NCI-H1436 treated with DMSO at 0.1 percent for 48 hours (cell line): ENCODE measurements at places on chromosomes 1 and 21.
A peak's percentile ranks its signal among the peaks of the same experiment; 100 is the strongest.

- DNase-seq = no peak
Observed at GRCh38 chr21:44866780-44867179, 6.7 kb downstream of the PTTG1IP start.

GRCh38 chr21:41801321-41802197 lies 34.7 kb upstream of the RIPK4 start:
- no peak for DNase-seq

DNA sequence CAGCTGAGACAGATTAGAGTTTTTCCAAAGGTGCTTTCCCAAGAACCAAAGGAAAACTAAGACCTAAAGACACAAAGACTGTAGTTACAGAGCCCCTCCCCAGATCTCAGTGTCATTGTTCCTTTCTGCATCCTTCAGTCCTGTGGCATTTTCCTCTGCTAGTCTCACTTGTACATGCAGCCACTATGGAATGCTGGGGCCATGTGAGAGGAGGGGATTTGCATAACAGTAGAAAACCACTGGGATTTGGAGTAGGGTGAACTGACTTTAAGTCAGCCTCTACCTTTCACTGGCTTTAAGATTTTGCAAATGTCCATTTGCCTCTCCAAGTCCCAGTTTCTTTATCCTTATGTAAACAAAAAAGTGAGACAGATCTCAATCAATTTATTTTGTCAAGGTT lies 119.4 kb upstream of the F3 start:
- DNase-seq = no peak

- no peak for DNase-seq
Observed at GRCh38 chr1:166907763-166908162, 31.7 kb upstream of the TADA1 start.

GRCh38 chr1:117828201-117828600 lies 101.2 kb downstream of the GDAP2 start:
- no peak for DNase-seq

- no peak for DNase-seq
Observed at GRCh38 chr1:222250376-222250775, 297.5 kb downstream of the HHIPL2 start.

GRCh38 chr1:224245188-224245587 lies 62.1 kb downstream of the DEGS1 start:
- DNase-seq = no peak

GRCh38 chr1:213014642-213015041 lies 1.0 kb downstream of the ANGEL2 start:
- DNase-seq = no peak

- DNase-seq = no peak
Observed at GRCh38 chr21:17799414-17800164, 19.6 kb downstream of the C21orf91 start.

DNA sequence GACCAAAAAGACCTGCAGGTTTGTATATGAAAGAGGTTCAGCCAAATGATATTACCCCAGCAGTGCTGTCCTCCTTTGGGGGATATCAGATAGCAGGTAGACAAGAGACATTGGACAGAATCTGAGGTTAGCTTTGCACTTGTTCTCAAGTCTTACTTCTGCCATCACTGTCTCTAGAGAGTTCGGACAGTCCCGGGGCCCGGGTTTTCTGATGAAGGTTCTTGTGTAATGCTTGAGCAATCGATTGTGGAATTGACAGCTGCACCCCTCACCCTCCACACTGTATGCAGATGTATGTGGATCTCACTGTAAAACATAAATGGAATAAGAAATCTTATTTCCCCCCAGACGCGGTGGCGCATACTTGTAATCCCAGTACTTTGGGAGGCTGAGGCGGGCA lies 56.2 kb upstream of the MORC3 start:
- no peak for DNase-seq

DNA sequence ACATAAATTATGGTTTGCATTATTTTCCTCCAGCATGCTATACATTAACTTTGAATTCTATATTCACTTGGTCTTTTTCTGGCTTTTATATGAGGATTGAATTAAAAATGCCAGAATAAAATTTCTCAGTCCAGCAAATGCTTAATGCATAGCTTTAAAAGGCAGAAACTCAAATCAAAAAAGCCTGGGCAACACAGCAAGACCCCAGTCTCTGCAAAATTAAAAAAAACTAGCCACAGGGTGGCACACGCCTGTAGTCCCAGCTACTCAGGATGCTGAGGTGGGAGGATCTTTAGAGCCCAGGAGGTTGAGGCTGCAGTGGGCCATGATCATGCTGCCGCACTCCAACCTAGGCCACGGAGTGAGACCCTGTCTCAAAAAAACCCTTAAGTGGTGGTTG lies 19.8 kb downstream of the ATP1B1 start:
- no peak for DNase-seq

GRCh38 chr1:44405031-44405797 lies at the start of gene RNF220:
TSS of gene RNF220 (plus strand) at chr1:44405255.
- no peak for DNase-seq

DNA sequence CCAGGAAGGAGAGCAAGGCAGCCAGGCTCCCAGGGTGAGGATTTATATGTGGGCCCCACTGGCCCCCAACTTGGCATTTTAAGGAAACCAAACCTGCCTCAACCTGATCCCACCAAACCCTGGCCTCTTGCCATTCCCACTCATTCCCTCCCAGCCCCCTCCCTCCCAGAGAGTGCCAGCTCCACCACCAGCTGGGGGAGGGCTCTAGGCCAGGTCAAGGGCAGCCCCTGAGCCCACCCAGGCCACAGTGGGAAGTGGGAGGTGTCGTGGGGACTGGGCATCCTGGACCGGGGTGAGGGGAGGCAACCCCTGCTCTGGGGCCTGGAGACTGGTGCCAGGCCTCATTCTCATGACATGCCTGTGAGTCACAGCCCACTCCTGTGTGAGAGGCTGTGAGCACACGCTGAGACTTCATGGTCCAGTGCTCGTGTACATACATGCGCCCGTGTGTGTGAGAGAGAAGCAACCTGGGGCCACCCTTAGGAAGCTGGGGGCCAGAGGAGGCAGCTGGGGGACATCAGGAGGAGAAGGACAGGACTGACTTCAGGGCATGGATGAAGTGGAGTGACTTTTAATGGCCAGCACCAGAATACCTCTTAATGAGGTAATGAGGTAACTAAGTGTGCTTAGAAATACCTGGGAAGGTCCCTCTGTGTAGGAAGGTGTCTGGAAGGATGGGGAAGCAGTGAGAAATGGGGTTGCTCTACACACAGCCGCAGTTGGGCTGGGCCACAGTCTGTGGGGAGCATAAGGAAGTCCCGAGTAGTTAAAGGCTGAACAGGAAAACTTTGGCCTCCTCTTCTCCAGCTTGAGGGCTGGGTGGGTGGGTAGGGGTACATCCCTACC lies at the start of gene S100A2:
TSS of gene S100A2 (minus strand) at position 316 of the 846 bp plus-strand sequence. CDS start 1,967 bp downstream, outside the sequence.
- no peak for DNase-seq

DNA sequence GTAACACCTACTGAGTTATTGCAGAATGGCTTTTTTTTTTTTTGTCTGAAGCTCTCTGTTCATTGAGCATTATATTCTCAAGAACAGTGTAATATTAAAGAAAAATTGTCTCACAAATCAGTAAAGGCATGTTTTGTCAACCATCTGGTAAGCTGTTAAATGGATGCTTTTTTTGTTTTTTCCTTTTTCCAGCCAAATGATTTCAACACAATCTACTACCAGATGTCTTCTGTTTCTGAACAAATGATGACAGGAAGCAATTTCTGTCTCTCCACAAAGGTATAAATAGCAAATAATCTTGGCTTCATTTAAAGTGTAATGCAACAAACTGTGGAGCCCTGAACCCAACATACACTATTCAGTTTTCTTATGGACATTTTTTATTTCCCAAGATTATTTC lies 78.6 kb upstream of the RGS2 start:
- DNase-seq = no peak

- no peak for DNase-seq
Observed at GRCh38 chr21:42202321-42202720, 16.6 kb upstream of the ABCG1 start.

DNA sequence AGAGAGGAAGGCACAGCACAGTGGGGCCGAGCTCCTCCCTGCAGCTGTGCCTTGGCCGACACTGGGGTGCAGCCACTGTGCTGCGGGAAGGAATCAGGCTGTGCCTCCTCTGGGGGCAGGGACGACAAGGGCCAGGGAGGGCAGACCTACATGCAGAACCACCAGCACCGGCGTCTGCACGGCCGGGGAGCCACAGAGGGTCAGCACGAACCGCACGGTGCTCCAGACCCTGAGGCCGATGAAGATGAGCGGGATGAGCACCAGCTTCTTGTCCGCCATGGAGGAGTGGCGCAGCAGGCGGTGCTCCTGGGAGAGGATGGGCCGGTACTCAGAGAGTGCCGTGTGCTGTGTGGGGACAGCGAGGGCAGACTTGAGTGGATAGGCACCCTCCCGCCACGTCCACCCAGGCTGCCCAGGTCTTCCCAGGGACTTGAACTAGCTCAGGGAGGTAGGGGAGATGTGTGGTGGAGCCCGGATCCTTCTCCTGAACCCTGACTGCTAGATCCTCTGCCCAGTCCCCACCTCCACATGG lies 23.5 kb downstream of the GPR157 start:
- DNase-seq = no peak

- DNase-seq = no peak
Observed at GRCh38 chr1:23548704-23549143, 10.6 kb downstream of the ID3 start.

GRCh38 chr1:96771847-96772246 lies 50.3 kb downstream of the PTBP2 start:
- no peak for DNase-seq

GRCh38 chr1:157646144-157646543 lies 48.3 kb upstream of the FCRL4 start:
- DNase-seq = no peak

- no peak for DNase-seq
Observed at GRCh38 chr1:85707267-85707989, 805 bp downstream of the ZNHIT6 start.

DNA sequence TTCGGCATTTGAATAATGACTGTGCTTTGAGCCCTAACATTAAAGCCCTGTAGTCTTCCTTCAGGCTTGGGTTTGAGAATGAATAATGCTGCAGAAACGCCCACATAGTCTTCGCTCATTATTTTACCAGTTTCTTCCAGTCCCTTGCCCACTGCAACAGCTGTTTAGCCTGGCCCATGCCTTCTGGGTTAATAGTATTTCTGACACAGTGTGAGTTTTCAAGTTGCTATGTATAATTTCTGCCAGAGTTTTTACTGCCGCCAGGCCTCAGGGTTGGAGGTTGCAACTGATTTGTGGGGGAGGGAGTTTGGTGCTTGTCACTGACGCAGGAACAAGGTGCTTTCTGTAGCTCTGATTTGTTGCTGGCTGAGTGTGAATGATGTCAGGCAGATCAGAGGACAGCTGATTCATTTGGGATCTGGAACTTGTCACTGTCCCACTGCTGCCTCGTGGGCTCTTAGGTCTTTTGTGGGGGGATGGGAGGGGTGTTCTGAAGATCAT lies 109.8 kb downstream of the MAST2 start:
- DNase-seq = no peak

- DNase-seq = no peak
Observed at GRCh38 chr1:244027491-244028145, 23.5 kb upstream of the ZBTB18 start.

DNA sequence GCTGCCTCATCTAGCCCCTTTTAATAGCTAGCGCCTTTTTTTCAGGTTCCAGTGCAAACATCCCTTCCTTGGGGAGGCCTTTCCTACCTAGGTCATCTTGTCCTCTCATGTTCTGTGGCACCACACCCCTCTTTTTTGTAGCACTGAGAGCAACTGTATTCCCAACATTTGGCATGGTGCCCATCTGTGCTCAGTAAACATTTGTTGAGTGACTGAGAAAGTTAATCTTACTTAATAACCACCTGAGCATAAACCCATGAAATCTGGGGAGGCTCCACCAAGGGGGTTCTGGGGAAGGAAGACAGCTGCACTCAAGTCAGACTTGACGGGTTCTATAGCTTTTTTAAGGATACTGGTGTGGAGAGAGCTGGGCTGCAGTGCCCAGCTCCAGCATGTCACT lies 90.0 kb downstream of the NOS1AP start:
- DNase-seq = peak; percentile 60

- DNase-seq = no peak
Observed at GRCh38 chr1:116104667-116105066, 6.5 kb upstream of the MAB21L3 start.

DNA sequence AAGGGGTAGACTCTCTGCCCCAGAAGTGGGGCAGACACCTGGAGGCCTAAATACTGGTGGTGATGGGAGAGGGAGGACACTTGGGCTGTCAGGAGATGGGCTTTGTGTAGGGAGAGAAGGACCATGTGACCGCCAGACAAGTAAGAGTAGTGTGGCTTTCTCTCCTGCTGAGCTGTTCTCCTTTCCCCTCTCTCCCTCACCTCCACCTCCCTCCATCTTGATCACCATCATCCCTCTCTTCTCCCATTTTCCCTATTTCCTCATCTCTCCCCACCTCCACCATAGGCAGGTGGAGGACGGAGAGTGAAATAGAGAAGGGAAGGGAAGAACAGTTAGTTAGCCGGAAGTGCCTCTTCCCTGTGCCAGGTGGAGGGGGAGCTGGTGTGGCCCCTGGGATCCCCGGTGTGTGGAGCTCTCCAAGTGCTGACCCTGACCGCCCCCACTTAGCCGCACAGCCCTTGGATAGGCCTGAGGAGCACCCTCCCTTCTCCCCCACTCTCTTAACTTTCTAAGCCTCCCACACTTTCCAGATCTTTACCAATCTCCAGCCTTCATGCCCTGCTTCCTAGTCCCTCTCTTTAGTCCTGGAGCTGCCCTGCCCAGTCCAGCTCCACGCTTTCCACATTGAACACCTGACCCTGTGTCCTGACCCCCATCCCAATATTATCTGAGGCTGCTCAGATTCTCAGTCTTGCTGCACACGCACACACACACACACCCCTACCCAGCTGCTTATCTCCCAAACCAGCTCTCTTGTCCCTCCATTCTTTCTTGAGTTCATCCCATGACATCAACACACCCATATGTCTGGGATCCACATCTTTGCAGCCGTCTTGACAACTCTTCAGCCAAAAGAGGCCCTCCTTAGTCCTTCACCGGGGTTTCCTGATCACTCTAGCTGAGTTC lies 1.5 kb downstream of the CELF3 start:
- no peak for DNase-seq

DNA sequence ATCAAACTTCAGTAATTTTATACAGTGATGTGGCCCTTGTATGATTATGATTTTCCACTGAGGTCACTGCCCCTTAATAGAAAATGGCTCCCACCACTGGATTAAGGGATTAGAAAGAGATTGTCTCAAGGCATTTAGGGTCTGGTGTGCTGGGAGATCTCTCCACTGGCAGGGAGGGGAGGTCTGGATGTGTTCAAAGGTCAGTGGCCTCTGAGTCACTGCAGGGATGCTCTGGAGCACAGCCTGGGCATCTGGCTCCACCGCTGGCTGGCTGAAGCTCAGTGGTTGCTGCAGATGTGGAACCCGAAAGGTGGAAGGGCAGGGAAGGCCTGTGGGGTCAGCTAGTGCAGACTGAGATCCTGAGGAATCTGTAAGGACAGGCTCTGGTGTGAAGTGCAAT lies 18.3 kb upstream of the CHI3L1 start:
- DNase-seq = no peak
